Muscle of arm (tissue), 14 donors: ENCODE measurements at places on chromosomes 6 and 20. TPM values are rescaled to one million over a fixed set of nuclear protein-coding genes. Genes with fewer than 3 reads are reported as not detected.
A peak's percentile ranks its signal among the peaks of the same experiment; 100 is the strongest.

- no peak for DNase-seq
Observed at GRCh38 chr20:1298166-1298565, 30.8 kb downstream of the SDCBP2 start.

DNA sequence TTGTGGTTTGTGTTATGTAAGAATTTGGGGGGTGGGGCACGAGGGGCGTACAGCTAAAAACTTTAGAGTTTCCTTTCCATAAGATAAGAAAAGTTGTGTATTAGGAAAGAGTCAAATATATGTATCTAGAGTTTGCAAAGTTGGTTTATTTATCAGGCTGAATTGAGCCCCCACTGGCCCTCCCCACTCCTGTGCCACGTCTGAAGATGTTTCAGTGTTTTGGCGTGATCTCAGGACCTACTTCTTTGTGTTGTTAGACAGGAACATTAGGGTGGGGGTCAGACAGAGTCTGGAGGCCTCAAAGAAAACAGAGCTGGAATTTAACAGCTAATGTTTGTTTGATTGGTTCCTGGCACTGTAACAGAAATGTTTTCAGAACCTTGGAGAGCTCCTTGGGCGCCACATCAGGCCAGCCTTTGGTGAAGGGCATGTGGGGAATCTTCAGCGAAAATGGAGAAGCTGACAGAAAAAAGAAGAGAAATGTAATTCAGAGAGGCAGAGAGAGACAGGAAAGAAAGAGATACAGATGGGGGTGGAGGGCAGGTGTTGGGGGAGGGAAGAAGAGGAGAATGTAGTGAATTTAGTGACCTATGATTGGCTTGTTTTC, 674 bp downstream of the NRSN1 start:
- peak; percentile 86 for DNase-seq

GRCh38 chr20:2865630-2866029, 7.7 kb upstream of the PTPRA start:
- no peak for DNase-seq

DNA sequence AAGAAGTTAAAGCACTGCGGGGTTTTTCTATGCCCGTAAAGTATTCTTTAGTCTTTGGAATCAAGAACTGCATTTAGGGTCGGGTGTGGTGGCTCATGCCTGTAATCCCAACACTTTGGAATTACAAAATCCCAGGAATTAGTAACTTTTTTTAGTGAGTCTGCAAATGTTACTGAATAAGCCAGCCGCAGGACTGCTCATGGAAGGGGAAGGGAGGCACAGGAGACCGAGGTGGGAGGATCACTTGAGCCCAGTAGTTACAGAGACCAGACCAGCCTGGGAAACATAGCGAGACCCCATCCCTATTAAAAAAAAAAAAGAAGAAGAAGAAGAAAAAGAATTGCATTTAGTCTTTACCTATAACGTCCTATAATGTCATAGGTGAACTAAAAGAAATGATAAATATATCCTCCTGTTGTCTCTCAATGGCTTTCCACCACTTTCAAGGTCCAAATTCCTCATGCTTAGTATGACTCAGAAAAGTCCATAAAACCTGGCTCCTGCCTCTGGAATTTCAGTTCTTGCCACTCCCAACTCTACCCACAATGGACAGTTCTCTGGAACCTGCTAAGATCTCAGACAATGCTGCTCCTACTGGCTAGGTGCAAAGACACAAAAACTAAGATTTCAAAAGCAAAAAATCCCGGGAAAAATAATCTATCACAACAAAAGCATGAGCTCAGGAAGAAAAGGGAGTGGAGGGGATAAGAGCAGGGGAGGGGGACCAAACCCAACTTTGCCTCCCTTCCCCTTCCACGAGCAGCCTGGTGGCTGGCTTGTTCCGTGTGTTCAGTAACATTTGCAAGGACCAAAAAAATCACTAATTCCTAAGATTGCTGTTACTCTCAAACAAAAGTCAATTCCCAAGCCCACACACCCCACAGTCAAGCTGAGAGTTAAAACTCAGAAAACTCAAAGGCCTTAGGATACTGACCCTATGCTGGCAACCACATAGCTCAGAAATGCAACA, 39.0 kb downstream of the B4GALT5 start:
- no peak for DNase-seq

- DNase-seq = no peak
Observed at GRCh38 chr6:82072121-82072521, 175.4 kb downstream of the IBTK start.

DNA sequence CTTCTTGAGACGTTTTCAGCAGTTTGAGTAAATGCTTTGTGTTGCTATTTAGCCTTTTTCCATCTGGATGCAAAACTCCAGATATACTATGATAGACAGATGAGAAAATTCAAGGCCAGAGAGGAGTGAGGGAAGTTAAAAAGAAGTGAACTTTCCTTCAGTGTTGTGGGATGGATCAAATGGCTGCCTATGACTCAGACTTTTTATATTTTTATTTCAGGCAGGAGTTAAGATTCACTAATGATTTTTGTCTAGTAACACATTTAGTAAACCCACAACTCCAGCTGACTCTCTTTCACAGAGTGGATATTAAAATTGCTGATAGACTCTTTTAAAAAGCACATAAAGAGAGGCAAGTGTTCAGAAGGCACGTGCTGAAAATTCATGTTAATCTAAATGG, 23.2 kb upstream of the PTCHD4 start:
- no peak for DNase-seq

GRCh38 chr6:160013987-160014868, 45.3 kb downstream of the IGF2R start:
- DNase-seq = no peak

The CRISP3 gene
- polyA plus RNA-seq = 0.25 TPM

The TUBE1 gene
- 16.2 TPM for polyA plus RNA-seq
